ENCODE measurements at places on chromosomes 1 and 21.

- no peak for DNase-seq
These were observed 53.5 kb downstream of the FAAP20 start for GRCh38 chr1:2141025-2141424.

- no peak for DNase-seq
These were observed 51.2 kb downstream of the EPHB2 start for GRCh38 chr1:22761821-22762220.

DNA sequence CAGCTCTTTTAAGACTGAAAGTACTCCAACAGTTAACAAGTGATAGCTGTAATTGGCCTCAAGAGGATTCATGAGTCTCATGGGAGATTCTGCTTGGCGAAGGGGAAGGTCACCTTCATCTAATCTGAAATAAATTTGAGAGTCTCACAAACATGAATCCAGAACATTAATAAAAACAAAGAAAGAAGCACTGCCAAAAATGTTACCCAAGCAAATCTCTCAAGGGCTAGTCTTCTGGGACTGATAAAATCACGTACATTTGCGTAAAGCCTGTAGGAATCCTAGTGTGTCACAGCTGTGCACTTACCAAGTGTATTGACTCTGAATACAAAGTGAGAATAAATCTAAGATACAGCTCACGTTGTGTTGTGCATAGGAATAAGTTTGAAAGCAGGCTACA lies 21.2 kb upstream of the NUF2 start:
- no peak for DNase-seq

- no peak for DNase-seq
These were observed 134.0 kb upstream of the ETS2 start for GRCh38 chr21:38671773-38672172.

GRCh38 chr1:3577300-3577699 lies 34.0 kb downstream of the MEGF6 start:
- peak; percentile 86 for DNase-seq

GRCh38 chr21:38208118-38208517 lies 48.7 kb upstream of the KCNJ15 start:
- DNase-seq = no peak

GRCh38 chr1:183267646-183268431 lies 81.8 kb downstream of the LAMC2 start:
- no peak for DNase-seq

- no peak for DNase-seq
These were observed 11.7 kb downstream of the LRIF1 start for GRCh38 chr1:110952031-110952430.

DNA sequence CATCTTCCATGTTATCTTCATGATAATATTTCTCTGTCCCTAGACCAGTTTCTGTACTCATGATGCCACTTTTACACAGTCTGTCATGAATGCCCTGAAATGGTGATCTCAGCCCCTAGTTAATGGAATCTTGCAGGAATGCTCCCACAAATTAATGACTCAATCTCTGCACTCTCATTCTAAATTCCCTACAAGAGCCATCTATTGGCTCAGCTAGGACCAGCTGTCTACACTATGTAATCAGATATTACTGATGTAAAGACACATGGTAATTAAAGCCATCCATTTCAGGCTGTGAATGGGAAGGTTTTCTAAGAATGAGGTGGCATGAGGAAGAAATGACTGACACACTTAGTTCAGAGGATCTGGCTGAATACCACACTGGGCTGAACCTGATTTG lies 199.1 kb upstream of the KCND3 start:
- DNase-seq = peak; percentile 69

GRCh38 chr1:53603431-53603830 lies 135.5 kb downstream of the GLIS1 start:
- no peak for DNase-seq

GRCh38 chr1:28302247-28302646 lies 26.6 kb upstream of the MED18 start:
- DNase-seq = no peak

DNA sequence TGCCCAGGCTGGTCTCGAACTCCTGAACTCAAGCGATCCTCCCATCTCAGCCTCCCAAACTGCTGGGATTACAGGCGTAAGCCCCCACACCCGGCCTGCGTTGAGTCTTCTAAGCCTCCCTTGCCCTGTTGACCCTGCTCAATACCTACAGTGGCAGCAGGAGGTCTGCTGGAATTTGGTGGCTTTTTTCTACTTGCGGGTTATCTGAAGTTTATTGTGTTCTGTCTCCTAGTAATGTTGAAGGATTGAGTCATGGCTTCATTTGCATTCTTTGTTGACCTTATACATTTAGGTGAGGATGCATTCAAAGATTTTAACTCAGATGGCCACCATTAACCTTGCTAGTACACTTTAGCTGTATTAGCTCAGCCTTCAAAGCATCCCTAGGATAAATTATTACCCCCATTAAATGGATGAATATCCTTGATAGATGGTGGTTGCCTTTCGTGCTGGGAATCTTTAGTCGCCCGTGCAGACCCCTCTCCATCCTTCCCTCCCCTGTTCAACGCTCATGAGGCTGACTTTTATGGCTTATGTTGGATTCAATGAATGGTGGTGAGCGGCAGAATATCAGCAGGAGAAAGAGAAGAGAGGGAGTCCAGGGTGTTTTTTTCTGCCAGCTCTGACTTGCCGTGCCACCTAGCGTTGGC lies 9.7 kb upstream of the NPPB start:
- DNase-seq = no peak

DNA sequence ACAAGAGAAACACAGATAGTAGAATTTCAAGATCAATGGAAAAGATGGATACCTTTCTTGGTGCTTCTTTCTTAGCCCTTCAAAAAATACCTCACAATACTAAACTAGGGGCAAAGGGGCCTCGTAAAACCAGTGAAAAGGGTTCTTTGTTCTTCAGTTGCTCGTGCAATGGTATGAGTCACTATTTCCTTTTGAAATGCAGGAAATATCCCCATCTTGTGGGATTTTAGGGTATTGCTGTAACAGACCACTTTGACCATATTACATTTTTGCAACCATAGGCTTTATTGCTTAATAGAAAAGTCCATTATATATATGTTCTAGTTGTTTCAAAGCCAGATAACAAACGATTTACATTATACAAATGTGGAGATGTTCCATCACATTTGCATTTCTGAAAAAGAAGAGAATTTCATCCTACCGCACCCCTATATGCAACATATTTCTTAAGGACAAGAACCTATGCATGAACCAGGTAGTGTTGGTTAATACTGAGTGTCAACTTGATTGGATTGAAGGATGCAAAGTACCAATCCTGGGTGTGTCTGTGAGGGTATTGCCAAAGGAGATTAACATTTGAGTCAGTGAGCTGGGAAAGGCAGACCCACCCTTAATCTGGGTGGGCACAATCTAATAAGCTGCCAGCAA lies 88.6 kb upstream of the PKN2 start:
- DNase-seq = peak; percentile 5

DNA sequence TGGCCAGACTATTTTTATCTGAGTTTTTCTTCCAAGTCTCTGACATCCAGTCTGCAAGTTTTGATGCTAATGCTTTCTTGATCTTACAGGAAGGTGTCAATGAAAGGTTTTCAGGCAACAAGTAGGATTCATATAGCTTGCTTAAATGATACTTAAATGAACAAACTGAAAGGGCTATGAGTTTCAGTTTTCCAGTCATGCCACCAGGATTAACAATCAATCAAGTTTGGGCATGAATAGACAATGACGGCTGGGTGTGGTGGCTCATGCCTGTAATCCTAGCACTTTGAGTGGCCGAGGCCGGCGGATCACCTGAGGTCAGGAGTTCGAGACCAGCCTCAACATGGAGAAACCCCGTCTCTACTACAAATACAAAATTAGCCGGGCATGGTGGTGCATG lies 34.3 kb upstream of the SLC16A1 start:
- DNase-seq = no peak

GRCh38 chr1:57796616-57797015 lies 372.8 kb upstream of the DAB1 start:
- no peak for DNase-seq

GRCh38 chr1:217029281-217030157 lies 306.3 kb upstream of the ESRRG start:
- DNase-seq = no peak

- DNase-seq = no peak
These were observed 50.5 kb downstream of the PEX14 start for GRCh38 chr1:10525208-10525607.

- no peak for DNase-seq
These were observed 263.5 kb downstream of the SETD4 start for GRCh38 chr21:35796844-35797243.

DNA sequence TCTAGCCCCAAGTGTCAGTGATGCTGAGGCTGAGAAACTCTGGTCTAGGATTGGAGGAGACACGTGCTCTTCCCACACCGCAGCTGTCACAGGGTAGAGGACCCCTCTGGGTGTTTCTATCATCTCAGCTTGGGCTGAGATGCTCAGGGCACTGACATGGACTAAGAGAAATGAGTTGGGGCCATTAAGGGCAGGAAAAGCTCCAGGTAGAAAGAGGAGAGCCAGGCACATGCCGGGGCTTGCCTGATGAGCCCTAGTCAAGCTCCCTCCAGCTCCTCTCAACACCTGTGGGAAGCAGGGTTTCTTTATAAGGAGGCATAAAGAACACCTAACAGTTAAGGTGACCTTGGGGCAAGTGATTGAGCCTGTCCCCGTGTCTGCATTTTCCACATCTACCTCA lies 17.3 kb downstream of the ABCA4 start:
- DNase-seq = peak; percentile 81

- DNase-seq = no peak
These were observed 93.3 kb upstream of the ADAMTS5 start for GRCh38 chr21:27060190-27060589.

- no peak for DNase-seq
These were observed 2.0 kb downstream of the SLAMF7 start for GRCh38 chr1:160741092-160741501.

- DNase-seq = no peak
These were observed 385.3 kb downstream of the SETD4 start for GRCh38 chr21:35674895-35675470.

- no peak for DNase-seq
These were observed 153.7 kb downstream of the ELAVL4 start for GRCh38 chr1:50262436-50262835.

GRCh38 chr1:40687661-40688060 lies 3.8 kb upstream of the NFYC start:
- no peak for DNase-seq

All from NCI-H524 (cell line).